DMS79 treated with DMSO at 0.1 percent for 48 hours (cell line): ENCODE measurements at places on chromosomes 7 and 10.

DNA sequence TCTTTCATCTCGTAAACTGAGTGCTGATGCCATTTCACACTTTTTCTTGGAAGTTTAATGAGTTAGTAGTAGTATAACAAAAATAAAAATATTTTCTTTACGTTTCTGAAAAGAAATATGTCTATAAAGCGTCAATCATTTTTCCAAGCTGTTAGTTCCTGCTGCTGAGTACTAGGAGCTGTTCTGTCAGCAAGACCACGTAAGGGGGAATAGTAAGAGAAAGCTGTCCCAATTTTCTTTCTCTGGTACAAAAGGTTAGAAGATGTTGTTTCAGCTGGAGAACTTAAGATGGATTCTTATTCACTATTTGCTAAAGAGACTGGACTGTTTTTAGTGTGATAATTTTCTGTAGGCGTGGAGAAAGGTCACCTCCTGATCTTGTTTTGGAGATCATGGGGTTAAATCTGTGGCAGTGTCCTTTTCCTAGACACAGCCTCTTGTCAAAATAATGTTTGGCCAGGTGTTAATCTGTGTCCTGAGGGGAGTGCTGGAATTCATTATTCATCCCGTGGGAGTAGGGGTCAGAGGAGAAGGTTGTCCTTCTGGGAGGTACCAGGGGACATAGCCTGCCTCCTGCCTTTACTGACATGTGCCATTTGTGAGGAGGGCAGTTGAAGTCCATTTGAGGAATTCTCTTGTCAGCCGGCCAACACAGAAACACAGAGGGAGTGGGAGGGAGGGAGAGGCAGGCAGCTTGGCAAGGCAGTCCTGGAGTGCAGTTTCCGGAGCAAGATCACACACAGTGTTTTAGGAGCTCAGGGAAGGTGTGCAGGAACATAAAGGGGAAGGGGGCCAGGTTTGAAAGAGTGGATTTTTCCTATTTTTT is 368.7 kb downstream of the AUTS2 start:
- no peak for DNase-seq

- DNase-seq: no peak
Observed at GRCh38 chr10:24435374-24435773, 226.4 kb downstream of the KIAA1217 start.

DNA sequence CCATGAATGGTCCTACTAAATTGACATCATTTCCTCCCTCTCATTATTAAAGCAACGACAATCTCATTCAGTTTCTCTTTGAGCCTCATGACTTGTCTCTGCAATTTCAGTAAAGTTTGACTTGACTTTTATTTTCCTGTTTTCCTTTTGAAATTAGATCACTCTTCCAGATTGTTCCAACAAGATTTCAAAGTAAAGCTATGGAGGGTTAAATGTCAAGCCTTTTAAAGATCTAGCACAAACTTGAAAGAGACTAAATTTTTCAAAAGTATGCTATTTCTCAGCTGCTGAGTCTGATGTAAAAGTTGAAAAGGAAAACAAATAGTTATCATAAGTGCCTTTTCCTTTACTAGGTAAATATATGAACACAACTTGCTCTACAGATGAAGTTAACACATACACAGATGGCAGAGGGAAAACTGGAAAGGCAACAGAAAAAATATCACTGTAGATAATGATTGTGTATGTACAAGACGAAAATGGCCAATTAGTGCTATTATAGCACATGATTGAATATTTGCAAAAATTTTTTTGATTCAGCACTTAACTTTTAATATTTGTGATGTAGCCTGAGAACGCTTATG is 200.6 kb downstream of the WDR11 start:
- DNase-seq: no peak

DNA sequence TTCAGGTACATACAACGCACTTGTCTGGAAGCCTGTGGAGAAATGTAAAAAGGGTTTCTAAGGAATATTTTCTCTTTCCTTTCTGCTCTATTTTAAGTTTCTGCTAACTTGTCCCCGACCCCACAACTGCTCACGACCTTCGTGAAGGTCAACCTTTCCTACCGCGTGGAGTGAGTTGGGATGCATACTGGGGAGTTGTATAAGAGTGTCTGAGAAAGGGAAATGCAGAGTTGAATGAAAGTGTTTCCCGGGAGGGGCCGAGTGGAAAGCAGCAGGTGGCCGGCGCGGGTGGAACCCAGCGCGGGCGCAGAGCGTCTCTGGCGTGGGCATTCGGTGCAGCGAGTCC is 17.9 kb upstream of the ACBD5 start:
- DNase-seq: no peak

GRCh38 chr7:102992938-102993717 is 80.3 kb downstream of the LRRC17 start:
- DNase-seq: no peak

GRCh38 chr10:109203646-109204353 is 719.5 kb downstream of the XPNPEP1 start:
- DNase-seq: no peak

DNA sequence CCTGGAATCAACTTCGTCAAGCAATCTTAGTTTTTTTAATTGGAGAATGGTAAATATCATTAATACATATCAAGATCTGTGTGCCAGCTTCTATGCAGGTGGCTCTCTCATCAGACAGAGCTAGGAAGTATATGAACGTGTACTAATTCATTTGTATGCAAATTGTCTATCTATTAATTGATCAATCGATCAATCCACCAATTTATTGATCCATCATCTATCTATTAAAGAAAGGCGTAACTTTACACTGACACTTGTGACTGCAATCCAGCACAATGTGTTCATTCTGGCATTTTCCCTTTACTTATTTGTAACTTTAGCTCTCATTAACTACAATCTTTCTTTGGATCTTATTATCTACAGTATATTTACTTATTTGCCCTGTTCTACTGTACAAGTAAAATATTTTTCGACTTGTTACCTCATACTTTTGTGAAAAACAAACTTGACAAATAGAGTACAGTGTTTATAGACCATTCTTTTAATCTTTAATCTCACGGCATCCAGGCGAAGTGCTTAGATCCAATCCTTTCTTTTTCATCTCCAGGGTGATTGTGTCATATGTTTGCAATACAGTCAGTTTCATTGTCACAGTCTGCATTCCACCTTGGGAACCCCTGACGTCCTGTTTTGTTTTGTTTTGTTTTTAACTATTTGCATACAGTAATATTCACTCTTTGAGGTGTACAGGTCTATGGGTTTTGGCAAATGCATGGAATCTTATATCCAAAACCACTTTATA is 22.0 kb upstream of the GHRHR start:
- DNase-seq: no peak

DNA sequence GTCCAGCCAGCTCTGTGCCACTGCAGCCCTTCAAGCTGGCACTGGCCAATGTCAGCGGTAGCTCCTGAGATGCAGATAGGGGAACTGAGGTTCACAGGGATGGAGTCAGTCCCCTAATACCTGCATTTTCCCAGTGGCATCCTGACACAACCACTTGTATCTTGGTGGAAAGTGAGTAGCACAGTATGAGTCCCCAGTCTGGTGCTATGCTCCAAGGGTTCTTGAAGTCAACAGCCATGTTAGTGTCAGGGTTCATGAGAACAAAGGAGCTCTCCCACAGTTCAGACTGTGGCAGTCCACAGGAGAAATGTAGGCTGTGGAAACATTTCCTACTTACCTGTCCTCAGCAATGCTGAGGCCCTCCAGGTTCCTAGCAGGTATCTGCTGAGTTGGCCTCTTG is 115.5 kb downstream of the ZNF736 start:
- no peak for DNase-seq

GRCh38 chr7:91034459-91035368 is 229.5 kb upstream of the FZD1 start:
- DNase-seq: peak; percentile 63

GRCh38 chr10:42801135-42801534 is 18.5 kb downstream of the BMS1 start:
- no peak for DNase-seq

- DNase-seq: no peak
Observed at GRCh38 chr7:85757348-85757747, 570.5 kb upstream of the SEMA3D start.

DNA sequence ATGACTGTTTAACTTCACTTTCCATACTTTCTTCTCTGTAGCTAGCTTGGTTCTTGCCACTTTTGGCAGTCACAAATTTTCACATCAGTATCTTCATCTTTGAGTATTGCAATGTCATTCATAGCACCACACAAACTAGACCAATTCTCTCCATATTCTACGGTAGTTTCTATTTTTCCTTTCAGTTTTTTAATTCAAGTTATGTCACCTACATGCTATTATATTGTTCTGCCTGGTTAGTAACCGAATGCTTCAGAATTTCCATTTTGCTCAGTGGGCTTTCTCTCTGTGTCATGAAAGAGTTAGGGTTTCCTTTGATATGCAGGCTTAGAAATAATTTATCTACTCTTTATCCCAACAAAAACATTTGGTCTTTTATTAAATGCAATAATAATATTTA is 896.5 kb downstream of the GATA3 start:
- no peak for DNase-seq
